ENCODE measurements at places on chromosomes 7 and 10.
A peak's percentile ranks its signal among the peaks of the same experiment; 100 is the strongest.

- DNase-seq, result no peak
Measured at GRCh38 chr10:34626158-34626880, 188.8 kb downstream of the PARD3 start.

DNA sequence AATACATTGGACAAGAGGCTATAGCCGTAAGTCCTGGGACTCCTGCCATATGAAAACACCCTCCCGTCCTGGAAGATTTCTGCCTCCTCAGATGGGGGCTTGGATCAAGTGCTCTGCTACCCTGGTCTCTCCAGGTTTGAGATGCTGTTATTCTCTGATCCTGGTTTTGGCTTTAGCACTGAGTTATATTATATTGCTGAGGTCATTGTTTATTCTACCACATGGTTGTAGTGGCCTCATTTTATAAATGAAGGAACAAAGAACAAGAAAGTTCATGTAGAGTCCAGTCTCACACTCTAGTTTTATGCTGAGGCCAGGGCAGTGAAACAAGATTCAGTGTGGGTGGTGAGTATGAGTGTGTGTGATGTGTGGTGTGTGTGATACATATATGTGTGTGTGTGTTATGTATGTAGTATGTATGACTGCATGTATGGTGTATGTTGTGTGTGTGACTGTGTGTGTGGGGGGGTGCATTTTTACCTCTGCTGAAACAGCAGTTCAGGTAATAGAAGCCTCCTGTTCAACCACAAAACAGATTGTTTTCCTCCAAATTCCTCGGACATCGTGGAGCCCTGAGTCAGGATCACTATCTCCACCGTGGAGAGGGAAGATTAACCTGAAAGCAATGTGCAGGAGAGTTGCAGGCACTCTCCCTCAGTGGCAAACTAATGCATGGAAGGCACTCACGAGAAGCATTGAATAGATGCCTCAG lies 80.7 kb downstream of the C7orf25 start:
- DNase-seq, result no peak

DNA sequence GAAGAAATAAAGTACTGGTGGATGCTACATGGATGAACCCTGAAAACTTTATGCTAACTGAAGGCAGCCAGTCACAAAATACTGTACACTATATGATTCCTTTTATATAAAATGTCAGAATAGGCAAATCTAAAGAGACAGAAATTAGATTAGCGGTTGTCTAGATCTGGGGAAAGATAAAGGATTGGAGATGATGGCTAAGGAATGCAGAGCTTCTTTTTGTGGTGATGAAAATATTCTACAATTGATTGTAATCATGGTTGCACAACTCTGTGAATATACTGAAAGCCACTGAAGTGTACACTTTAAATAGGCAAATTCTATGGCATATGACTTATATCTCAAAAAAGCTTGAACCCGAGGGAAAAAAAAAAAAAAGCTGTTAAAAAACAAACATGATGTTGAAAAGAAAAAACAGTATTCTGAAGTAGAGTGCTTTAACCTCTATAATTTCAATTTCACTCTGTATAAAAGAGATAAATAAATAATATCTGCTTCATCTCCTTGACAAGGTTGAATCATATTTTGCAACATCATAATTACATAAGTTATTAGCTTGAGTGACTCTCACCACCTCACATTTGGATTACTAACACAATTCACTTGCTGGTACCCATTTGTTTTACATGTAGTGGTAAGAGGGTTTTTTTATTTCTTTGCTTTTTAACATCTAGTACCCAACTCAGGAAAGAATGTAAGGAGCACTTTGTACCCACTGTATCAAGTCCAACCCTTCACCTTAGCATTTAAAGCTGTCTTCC lies 2.8 kb upstream of the GNAI1 start:
- no peak for DNase-seq

- DNase-seq, result no peak
Measured at GRCh38 chr7:50710441-50711154, 72.1 kb downstream of the GRB10 start.

- DNase-seq, result no peak
Measured at GRCh38 chr10:68811314-68812009, 15.9 kb upstream of the STOX1 start.

GRCh38 chr7:97871659-97872024 lies 566 bp downstream of the ASNS start:
- DNase-seq, result peak; percentile 43

GRCh38 chr7:27918503-27918902 lies 178.5 kb downstream of the TAX1BP1 start:
- DNase-seq, result no peak

GRCh38 chr10:29702273-29703164 lies 67.7 kb upstream of the SVIL start:
- DNase-seq, result no peak

- no peak for DNase-seq
Measured at GRCh38 chr7:9507290-9507689, 1073.9 kb downstream of the NXPH1 start.

GRCh38 chr10:12480440-12480839 lies 131.1 kb downstream of the CAMK1D start:
- no peak for DNase-seq

DNA sequence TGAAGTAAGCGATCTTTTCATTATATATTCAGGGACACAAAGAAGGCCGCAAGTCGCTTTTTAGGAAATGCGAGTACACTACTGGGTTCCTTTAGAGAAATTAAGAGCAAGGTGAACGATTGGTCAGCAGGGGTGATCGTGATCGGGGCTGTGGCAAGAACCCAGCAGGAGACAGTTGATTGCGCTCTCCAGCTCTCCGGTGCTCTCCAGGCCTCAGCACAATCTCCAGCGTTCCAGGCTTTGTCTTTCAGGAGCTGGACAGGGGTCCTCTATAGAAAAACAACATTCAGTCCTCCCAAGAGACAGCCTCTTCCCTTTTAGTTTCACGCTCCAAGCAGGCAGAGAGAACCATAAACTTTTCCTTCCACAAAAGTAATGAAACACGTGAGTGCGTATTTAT lies 170.5 kb upstream of the KLF6 start:
- DNase-seq, result no peak
